CD4-positive, alpha-beta T cell treated with Interleukin-21 for 1 hour (primary cell): ENCODE measurements at places on chromosomes 5 and 9.

DNA sequence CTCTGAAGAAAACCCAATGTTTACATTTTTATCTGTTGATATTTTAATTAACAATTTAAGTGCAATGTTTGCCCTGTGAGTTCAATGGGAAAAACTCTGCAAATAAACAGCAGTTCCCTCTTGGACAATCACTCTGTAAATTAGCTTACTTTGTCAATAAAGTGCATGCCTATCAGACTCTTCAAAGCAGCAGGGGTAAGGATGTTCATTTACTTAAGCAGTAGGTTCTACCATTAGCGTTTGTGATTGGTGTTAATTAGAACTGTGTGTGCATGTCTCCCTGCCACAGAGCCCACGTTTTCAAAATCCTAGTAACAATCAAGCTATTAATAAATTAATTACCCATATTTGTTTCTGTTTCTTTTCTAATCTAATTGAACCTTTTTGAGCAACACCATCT is 1921.6 kb upstream of the WWC1 start:
- no peak for DNase-seq

DNA sequence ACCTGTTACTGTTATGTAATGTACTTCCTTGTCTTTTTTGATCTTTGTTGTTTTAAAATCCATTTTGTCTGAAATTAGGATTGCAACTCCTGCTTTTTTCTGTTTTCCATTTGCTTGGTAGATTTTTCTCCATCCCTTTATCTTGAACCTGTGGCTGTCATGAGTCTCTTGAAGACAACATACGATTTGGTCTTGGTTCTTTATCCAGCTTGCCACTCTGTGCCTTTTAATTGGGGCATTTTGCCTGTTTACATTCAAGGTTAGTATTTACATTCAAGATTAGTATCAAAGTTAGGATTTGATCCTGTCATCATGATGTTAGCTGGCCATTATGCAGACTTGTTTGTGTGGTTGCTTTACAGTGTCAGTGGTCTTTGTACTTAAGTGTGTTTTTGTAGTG is 156.8 kb downstream of the GDNF start:
- DNase-seq: no peak

- no peak for DNase-seq
Measured at GRCh38 chr9:135275571-135276289, 188.3 kb downstream of the OLFM1 start.

DNA sequence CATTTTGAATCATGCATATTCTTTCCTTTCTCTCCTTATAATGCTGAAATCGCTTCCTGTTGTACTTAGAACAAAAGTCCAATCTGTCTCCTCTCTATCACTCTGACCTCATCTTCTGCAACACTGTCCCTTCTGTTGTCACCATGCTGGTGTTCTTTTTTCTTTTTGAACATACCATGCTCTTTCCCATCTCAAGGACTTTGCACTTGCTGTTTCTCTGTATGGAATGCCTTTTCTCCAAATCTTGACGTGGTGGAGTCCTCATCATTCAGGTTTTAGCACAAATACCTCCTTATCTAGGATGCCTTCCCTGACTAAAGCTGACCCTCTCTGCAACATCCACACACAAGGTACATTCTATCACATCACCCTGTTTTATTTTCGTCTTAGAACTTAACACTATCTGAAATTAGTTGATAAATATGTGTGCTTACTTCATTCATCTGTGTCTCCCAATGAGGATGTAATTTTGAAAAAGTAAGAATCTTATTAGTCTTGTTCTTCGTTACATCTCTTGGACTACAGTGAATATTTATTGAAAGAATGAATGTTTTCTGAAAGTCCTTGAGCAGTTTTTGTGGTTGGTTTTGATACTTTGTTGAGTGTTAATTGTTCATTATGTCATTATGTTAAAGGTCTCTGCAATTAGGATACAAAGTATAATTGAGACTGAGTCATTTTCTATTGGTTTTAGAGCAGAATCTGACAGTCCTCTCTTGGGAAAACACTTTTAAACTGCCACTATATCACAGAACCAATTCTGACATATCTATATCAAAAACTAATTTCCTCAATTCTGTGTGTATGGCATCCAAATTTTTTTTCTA is 145.3 kb upstream of the RASA1 start:
- DNase-seq: no peak

GRCh38 chr9:101650142-101650541 is 55.4 kb upstream of the PPP3R2 start:
- no peak for DNase-seq

DNA sequence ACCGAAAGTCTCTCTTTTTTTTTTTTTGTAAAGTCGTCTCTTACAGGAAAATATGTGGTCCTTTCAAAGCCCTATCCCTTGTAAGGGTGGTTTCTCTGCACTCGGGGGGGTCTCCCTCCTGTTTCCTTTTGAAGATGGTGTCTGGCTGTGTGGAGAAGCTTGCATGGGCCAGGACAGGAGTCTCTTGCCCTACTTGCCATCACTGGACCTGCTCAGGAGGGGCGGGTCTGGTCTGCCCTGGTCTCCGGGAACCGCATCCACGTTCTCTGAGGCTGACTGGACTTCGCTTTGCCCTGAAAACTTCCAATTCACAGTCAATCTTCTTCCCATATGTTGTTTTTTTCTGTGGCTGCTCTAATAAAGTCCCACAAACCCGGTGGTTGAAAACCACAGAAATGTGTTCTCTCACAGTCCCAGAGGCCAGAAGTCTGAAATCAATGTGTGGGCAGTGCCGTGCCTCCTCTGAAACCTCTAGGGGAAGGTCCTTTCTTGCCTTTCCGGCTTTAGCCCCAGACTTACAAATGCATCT is 92.9 kb upstream of the IER5L start:
- DNase-seq: peak; percentile 5

GRCh38 chr5:181232593-181232992 is 9.5 kb downstream of the TRIM41 start:
- no peak for DNase-seq

GRCh38 chr9:37692622-37693221 is 42.0 kb downstream of the FRMPD1 start:
- no peak for DNase-seq

DNA sequence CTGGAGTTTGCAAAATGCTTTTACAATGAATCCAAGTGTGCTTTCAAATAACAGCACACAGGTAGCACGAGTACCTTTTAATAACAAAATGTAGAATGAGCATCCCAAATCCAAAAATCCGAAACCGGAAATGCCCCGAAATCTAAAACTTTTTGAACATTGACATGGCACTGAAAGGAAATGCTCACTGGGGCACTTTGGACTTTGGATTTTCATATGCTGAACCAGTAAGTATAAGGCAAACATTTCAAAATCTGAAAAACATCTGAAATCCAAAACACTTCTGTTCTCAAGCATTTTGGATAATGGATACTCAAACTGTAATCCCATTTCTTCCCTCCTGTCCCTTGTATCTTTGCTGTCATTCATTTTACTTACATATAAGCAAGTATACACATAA is 50.1 kb downstream of the GCNT4 start:
- no peak for DNase-seq

GRCh38 chr5:11289733-11290132 is 528.7 kb upstream of the DAP start:
- no peak for DNase-seq
